ENCODE measurements at places on chromosomes 3 and 15.

GRCh38 chr3:112817797-112818196, 28.9 kb downstream of the CD200R1L start:
- no peak for DNase-seq

DNA sequence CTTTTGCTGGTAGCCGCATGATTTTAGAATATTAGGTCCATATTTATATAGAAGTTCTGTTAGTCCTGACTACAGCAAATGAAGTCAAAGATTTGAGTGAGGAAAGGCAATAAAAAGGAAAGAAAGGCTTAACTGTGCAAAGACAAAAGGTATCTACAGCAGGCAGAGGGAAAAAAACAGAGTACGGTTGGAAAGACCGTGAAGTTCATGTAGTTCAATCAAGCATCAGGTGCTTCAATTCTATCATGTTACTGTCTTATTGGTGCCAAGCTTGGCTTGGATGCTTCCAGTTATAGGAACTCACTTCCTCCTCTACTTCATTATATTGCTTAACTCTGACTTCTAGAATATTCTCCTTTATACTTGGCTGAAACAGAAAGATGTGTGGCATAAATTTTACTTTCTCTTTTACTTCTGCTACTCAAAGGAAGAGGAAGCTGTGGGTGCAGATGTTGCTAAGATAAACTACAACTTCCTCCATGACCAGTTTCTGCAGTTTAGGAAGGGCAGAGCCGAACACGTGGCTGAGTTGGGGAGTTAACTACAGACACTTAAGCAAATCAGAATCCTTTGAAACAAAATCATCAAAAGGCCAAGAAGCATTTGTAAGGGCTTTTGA, 72.6 kb upstream of the ZBED2 start:
- no peak for DNase-seq

- DNase-seq: no peak
These were observed 191.2 kb downstream of the PLCL2 start for GRCh38 chr3:17075907-17076306.

DNA sequence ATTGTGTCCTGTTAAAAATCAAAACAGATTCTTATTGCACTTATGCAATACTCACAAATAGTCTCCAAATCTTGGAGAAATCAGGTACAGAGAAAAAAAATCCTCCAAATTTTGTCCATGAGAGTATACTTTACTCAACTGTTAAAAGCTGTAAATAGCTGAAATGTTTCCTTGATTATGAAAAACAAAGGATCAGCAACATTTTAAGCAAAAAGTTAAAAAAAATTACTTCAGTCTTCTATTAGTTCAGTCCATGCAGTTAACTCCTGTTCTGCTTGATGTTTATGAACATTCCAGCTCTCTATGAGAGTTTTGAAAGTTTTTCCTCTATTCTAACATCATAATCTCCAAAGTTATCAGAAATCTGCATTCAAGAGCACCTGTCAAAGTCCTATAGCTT, 22.8 kb upstream of the ZNF80 start:
- DNase-seq: no peak

DNA sequence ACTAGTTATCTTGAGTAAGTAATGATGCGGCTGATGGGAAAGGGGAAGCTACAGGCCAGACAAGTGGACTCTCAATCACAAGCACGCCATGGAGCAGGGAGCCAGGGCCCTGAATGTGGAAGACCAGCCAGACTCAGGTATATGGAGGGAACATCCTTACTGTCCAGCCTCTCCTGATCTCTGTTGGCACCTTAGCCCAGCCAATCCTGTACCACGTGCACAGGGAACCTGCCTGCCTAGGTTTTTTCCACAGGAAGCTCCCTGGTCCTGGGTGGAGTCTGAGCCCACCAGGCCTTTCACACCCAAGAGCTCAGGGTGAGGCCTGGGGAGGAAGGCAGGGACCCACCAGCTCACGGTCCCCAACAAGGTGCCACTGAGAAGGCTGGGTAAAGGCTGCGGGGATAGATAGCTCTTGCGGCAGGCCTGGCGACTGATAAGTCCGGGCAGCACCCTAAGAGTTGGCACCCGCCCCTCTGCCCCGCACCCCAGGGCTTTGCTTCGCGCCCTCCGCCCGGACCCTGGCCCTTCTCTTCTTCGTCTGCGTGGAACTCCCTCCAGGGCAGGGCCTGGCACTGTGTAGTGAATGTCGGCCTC, 933 bp upstream of the APEH start:
- DNase-seq: no peak

DNA sequence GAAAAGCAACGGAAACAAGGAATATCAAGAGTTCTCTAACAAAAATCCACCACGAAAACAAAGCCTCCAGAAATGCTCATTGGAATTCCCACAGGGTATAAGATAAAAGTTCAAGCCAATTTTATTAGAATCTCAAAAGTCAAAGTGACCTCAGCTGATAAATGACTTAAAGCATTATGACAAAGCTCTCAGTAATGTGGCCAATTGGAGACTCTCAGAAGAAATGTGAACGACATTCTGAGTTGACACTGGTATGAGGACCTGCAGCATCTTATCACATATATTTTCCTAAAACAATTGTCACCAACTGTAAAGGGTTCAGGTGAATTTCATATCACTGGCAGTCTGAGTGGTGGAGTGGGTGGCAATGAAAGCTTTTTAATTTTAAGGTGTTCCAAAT, 199.1 kb downstream of the FOXP1 start:
- DNase-seq: no peak

GRCh38 chr3:38313263-38313662, 31.2 kb downstream of the SLC22A14 start:
- DNase-seq: no peak

GRCh38 chr15:73321496-73322450, 47.0 kb downstream of the HCN4 start:
- DNase-seq: no peak

DNA sequence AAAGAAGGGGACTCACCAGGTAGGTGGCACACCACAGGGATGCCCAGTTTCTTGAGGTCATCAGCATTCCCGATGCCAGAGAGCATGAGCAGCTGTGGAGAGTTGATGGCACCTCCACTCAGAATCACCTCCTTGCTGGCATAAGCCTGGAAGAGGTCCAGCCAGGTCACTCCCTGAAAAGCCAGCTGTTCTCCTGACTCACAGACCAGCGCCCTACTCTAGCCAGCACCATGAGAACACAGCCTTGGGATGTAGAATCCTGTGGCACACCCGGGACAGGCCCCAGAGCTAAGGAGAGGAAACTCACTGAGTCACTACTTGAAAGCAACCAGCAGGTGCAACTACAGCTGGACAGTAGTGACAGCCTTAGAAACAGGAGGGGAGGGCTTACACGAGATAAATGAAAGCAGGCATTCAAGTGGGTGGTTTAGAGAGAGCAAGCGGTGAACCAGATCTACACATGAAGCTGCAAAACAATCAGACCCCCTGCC, 24.5 kb downstream of the CHDH start:
- DNase-seq: no peak

- no peak for DNase-seq
These were observed 34.9 kb upstream of the LINGO1 start for GRCh38 chr15:77667338-77668234.
